ENCODE measurements at places on chromosomes 4 and X. TPM values are rescaled to one million over a fixed set of nuclear protein-coding genes. Genes with fewer than 3 reads are reported as not detected.

Gene SGMS2
- total RNA-seq = 7.3 TPM

Gene JADE1
- 45.0 TPM for total RNA-seq

Gene ASB5
- total RNA-seq = not detected

Gene GABRA4
- total RNA-seq = not detected

Gene DGAT2L6
- not detected for total RNA-seq

Gene RUFY3
- total RNA-seq = 84.0 TPM

Data from ovary (tissue), 10 donors.